NCI-H446 treated with DMSO at 0.1 percent for 48 hours (cell line): ENCODE measurements at places on chromosomes 7 and 10.

GRCh38 chr10:70048030-70048723, 4.5 kb upstream of the MACROH2A2 start:
- DNase-seq = no peak

DNA sequence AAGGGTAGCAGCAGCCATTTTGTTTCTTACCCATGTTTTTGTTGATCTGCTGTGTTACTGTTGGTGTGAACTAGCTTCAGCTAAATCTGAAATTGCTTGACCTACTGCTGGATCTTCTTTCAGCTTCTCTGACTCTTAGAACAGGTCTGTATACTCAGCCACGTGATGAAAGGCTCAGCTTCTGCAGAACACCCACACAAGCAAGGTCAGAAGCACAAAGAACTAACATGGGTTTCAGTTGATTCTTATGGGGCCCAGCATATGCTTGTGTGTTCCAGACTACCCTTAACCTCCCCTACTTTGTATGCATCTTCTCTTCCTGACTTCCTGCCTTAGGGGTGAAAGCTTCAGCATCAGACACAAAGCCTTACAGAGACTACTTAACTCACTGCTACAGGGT, 186.8 kb downstream of the HGF start:
- DNase-seq = no peak

GRCh38 chr7:111784296-111784695, 222.0 kb upstream of the IMMP2L start:
- no peak for DNase-seq

DNA sequence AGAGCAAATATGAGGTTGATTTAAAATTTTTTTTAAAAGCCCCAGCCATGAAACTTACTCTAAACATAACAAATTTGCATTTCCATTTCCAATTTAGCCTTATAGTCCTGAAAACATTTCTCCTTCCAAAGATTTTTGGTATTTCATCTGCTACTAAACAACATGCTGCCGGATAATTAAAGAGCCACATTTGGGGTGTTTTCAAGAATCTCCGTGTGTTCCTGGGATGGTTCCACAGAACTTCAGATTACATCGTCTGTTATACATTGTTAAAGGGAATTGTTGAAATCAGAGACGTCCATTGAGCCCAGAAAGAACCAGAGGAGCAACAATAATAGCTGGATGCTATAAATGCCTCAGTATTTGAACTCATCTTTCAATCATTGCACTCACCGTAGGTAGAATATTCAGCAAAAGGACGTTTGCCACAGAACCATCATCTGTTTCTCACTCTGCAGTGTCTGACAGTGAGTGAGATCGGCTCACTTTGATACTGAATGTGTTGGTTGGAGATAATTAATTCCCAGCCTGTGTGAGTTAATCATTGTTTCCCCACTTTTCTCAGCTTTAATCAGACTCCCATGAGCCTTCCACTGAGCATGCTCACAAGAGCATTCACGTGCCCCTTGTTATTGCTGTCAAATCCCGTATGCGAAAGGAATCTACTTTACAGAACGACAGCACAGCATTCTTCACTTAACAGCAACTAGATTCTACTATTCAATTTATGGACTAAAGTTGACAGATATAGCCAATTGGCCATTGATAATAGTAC, 128.4 kb upstream of the PALS2 start:
- DNase-seq = no peak

GRCh38 chr10:128046953-128047290, 79.3 kb downstream of the MKI67 start:
- DNase-seq = no peak
